Left renal pelvis (tissue), 4 donors: ENCODE measurements at places on chromosomes 2 and 18.

DNA sequence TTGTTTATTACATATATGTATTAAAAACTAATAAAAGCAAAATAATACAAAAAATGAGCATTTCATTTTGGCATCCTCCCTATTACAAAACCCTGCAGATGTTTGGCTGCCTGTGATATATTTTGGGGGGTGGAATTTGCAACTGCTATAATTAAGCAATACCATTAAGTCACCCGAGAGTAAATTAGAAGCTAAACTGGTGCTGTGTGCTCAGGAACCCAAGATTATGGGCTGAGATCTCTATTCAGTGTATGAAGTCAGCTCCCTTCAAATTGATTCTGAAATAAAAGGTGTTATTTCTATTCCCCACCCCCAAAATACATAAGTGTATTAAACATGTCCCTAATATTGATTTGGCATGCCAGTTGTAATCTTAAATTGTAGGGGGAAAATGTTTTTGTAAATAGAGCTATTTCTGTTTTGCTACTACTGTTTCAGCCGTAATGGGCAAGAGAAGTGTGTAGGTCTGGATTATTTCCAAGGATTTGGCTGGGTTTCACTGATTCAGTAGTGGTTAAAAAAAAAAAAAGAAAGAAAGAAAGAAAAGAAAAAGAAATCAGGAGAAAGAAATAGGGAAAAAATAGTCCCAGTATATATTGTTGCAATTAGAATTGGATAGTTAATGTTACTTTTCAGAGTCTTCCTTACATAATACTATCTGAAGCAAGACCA, 110.9 kb downstream of the SS18 start:
- DNase-seq: no peak

DNA sequence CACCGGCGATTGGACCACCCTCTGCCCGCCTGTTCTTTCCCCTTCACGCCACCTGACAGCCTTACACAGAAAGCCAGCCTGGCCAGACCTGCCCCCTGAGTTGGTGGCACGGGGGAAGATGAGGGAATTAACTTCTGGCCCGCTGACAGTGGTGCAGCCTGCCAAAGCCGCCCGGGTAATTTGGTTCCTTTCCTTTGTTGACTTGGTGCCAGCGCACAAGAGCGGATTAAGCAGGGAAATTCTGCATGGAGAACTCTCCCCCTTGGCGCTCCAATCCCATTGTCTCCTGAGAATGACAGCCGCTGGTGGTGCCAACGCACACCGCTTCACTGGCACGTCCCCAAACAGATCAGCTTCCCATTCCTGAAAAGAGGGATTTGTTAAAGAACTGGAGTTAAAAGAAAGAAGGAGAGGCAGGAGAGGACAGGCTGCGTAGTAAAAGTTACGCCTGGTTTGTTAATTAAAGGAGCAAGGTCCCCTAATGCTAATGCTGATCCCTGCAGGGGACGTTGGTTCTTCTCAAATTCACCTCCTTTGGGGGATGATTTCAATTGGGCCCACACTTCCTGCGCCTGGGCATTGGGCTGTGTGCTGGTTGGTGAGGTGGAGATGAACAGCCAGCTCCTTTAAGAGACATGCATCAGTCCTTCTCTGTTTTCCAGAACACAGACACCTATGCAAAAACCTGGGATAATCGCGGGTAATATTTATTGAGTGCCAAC, 286.8 kb downstream of the MYCN start:
- DNase-seq: no peak

- no peak for DNase-seq
These were observed 4.0 kb downstream of the PKP4 start for GRCh38 chr2:158460632-158461297.

DNA sequence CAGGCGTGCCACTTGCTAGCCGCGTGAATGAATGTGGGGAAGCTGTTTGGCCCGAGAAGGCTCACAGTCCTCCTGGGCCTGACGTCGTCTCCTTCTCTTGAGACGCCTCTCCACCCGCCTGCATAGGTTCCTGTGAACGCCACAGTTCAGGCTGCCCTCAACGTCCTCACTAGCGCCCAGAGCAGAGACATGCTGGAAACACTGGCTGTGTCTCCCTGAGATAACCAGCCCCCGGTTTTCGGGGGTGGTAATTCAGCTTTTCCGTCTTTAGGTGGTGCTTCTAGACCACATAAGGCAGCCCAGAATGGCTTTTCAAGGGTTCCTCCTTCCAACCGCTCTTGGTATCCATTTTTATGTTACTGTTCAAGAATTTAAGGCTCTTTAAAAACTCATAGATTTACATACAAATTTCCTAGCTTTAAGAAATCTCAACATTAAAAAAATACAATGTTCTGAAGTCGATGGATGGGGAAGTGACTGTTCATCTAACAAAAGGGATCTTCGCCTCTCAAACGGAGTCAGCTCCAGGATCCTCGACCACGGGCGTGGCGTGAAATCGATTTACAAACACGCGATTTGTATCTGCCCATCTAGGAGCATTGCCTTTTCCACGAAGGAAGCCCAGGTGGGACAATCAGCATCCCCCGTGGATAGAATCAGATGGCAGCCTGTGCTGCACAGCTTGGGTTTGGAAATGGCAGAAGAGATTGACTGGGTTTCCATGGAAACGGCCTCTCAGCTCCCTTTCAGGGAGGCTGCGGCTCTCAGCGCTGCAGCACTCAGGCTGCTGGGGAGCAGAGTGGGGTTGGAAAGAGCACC, 110.6 kb upstream of the PXDN start:
- no peak for DNase-seq

- DNase-seq: no peak
These were observed 297.3 kb upstream of the MEIS1 start for GRCh38 chr2:66137606-66138130.
